Activated CD8-positive, alpha-beta memory T cell treated with anti-CD3 and anti-CD28 coated beads, Interleukin-2, amount 10 ng/mL, durations not matched to agents 7 days and 5 days (primary cell): ENCODE measurements at places on chromosomes 11 and 22.

GRCh38 chr11:103676413-103676812, 360.0 kb upstream of the DDI1 start:
- no peak for DNase-seq
- no peaks in the 10 kb centered on the region for H3K36me3 ChIP-seq
- H3K4me1 ChIP-seq = no peaks in the 10 kb centered on the region
- H3K4me3 ChIP-seq = no peak overlapping the region

- H3K4me1 ChIP-seq = no peaks in the 10 kb centered on the region
- no peak overlapping the region for H3K27ac ChIP-seq
- H3K36me3 ChIP-seq = no peaks in the 10 kb centered on the region
- no peak overlapping the region for H3K4me3 ChIP-seq
Observed at GRCh38 chr22:50715776-50716175, 22.2 kb upstream of the ACR start.

DNA sequence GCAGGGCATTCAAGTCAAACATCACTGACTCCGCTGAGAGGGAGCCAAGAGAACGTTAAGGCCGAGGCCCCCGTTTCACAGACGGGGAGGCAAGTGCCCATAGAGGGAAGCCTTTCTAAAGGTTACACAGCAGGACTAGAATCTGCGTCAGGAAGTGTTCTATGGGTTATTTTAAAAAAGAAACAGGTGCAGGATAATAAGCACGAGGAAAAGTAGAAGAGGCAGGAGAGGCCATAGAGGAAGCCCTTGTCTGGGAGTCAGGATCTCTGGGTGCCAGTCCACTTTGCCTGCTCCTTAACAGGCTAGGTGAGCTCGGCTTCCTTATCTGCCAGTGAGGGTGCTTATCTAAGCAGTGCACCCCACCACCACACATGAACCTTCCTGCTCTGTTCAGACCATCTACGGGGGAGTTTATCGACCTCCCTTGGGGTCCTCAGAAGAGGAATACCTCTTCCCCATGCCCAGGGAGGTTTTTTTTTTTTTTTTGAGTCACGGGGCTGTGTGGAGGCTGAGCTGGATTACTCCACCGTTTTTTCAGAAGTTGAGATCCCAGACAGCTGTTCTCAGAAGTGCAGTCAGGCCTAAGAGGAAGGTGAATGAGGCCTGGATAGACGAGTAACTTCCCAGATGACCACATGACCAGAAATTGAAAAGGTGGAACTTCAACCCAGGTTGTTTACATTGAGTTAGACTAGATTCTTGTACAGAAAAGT, 1.2 kb upstream of the FCHSD2 start:
- H3K36me3 ChIP-seq = peaks cover 17% of the 10 kb centered on the region

GRCh38 chr11:118914987-118915386, 10.7 kb downstream of the BCL9L start:
- H3K27ac ChIP-seq = peak overlapping the region; percentile 93
- peaks cover 88% of the 10 kb centered on the region for H3K4me1 ChIP-seq
- H3K4me3 ChIP-seq = peak overlapping the region; percentile 47
- H3K36me3 ChIP-seq = no peaks in the 10 kb centered on the region
- no peaks in the 10 kb centered on the region for H3K27me3 ChIP-seq
- no peak for DNase-seq

- H3K4me3 ChIP-seq = no peak overlapping the region
- no peak overlapping the region for H3K27ac ChIP-seq
- peaks cover 20% of the 10 kb centered on the region for H3K4me1 ChIP-seq
Observed at GRCh38 chr22:28406246-28406645, 273.4 kb downstream of the TTC28 start.

DNA sequence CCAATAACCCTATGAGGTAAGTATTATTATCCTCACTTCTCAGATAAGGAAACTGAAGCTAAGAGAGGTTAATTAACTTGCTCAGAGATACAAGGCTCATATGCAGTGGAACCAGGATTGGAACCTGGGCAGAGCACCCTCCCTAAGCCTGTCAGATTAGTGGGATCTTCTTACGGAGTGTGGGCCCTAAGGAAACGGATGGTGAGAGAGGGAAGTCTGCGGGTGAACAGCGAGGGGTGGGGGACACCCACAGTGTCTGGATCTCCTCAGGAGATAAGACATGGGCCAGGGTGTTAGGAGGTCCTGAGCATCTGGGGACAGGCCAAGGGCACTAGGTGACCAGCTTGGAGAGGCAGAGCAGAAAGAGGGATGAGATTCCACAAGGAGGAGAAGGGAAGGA, 376.0 kb downstream of the CADM1 start:
- H3K4me3 ChIP-seq = no peak overlapping the region
- H3K4me1 ChIP-seq = no peaks in the 10 kb centered on the region
- no peaks in the 10 kb centered on the region for H3K36me3 ChIP-seq
- no peak for DNase-seq

- H3K27ac ChIP-seq = peak overlapping the region; percentile 78
- H3K36me3 ChIP-seq = peaks cover 15% of the 10 kb centered on the region
- peak overlapping the region; percentile 81 for H3K4me3 ChIP-seq
- DNase-seq = no peak
- H3K4me1 ChIP-seq = peaks cover 47% of the 10 kb centered on the region
Observed at GRCh38 chr22:25563761-25564319, 635 bp upstream of the GRK3 start.

DNA sequence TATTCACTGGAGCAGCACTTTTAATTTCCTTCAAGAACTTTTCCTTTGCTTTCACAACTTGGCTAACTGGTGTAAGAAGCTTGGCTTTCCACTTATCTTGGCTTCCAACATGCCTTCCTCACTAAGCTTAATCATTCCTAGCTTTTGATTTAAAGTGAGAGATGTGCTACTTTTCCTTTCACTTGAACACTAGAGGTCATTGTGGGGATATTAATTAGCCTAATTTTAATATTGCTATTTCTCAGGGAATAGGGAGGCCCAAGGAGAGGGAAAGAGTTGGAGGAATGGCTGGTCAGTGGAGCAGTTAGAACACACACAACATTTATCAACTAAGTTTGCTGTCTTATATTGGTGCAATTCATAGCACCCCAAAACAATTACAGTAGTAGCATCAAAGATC, 24.6 kb upstream of the CCDC90B start:
- peaks cover 10% of the 10 kb centered on the region for H3K27me3 ChIP-seq
- no peak overlapping the region for H3K4me3 ChIP-seq
- no peak for DNase-seq
- no peaks in the 10 kb centered on the region for H3K4me1 ChIP-seq

DNA sequence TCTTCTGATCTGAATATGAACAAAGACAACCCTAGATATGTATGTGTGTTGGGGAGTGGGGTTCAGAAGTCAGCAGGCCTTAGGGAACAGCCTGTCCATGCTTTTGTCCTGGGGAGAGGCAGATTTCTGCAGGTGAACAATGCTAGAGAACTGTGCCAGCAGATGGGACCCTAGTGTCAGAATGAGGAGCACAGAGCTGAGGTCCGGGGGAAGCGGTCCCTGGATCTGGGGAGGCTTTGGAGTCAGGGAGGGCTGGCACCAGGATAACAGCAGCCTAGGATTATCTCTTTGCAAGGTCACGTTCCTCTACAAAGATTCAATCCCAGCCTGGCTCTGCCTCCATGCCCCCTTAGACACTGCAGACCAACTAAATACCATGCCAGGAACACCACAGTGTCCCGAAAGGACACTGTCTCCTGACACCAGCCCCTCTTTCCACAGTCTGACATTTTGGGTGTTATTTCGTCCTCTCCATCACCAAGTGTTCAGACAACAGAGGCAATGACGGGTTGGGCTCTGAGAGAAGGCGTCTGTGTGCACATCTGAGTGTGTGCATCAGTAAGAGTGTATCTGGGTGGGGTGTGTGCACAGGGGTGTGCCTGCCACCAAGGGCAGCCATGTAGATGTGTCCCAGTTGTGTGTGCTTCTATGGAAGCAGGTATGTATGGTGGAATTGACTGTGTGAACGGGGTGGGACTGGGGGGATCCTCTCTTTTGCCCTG, 43.5 kb downstream of the EIF3F start:
- H3K4me3 ChIP-seq = no peak overlapping the region
- peaks cover 8% of the 10 kb centered on the region for H3K27me3 ChIP-seq
- no peak overlapping the region for H3K27ac ChIP-seq
- peak; percentile 22 for DNase-seq
- peaks cover 6% of the 10 kb centered on the region for H3K4me1 ChIP-seq

DNA sequence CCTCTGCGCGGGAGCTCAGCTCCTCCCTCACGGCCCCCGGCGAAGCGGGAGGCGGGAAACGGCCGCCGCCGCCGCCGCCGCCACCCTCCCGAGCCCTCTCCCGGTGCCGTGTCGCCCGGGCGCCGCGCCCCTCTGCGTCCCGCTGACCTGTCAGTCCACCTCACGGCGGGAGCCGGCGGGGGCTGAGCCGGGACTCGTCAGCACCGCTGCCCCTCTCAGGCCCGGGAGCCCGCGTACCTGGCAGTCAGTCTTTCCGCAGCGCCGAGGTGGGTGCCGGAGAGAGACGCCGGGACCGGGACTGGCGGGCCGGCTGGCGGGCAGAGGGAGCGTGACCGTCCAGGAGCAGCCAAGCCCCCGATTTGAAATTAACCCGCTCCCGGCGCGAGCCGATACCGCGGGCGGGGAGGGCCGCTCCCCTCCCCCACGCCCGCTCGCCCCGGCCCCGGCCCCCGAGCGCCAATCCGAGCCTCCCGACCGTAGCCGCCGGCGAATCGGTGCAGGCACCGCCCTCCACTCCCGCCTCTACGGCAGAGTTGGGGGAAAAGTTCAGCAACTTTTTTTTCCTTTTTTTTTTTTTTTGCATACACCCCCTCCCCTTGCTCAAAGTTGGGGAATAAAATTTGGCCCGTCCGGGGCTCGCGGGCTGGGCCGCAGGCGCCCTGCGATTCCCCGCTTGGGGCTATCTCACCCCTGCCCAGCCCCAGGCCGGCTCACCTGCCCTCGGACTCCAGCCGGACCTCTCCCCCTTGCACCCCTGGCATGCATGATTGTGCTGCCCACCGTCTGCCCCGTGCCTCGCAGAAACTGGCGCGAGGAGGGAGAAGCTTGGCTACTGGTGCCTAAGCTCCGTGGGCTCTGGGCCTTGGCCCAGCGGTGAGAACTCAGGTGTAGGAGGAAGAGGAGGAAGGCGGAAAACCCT, 774 bp upstream of the E2F8 start:
- H3K27me3 ChIP-seq = peaks cover 23% of the 10 kb centered on the region
- DNase-seq = peak; percentile 78
- H3K4me3 ChIP-seq = peak overlapping the region; percentile 93

- no peaks in the 10 kb centered on the region for H3K36me3 ChIP-seq
- no peaks in the 10 kb centered on the region for H3K4me1 ChIP-seq
- no peaks in the 10 kb centered on the region for H3K27me3 ChIP-seq
- H3K4me3 ChIP-seq = no peak overlapping the region
Observed at GRCh38 chr11:4863876-4864275, 14.9 kb upstream of the OR51S1 start.

DNA sequence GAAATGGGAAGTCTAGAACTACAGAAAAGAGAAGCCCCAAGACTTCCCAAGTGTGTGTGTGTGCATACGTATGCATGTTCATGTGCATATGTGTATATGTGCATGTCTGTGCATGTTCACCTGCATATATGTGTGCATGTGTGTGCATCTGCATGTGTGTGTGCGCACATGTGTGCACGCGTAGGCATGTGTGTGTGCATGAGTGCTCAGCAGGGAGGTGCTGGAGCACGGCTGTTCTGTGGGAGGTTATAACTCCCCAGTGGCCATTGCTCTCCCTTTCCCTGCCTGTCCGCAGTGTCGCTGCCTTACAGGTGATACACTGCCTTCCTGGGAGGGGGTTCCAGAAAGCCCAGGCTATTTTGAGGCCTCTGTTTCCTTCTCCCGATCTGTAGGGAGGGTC, 29.8 kb downstream of the B3GAT1 start:
- no peak overlapping the region for H3K27ac ChIP-seq
- peaks cover 4% of the 10 kb centered on the region for H3K27me3 ChIP-seq
- H3K4me3 ChIP-seq = no peak overlapping the region
- H3K4me1 ChIP-seq = peaks cover 15% of the 10 kb centered on the region
- H3K36me3 ChIP-seq = no peaks in the 10 kb centered on the region
- no peak for DNase-seq

DNA sequence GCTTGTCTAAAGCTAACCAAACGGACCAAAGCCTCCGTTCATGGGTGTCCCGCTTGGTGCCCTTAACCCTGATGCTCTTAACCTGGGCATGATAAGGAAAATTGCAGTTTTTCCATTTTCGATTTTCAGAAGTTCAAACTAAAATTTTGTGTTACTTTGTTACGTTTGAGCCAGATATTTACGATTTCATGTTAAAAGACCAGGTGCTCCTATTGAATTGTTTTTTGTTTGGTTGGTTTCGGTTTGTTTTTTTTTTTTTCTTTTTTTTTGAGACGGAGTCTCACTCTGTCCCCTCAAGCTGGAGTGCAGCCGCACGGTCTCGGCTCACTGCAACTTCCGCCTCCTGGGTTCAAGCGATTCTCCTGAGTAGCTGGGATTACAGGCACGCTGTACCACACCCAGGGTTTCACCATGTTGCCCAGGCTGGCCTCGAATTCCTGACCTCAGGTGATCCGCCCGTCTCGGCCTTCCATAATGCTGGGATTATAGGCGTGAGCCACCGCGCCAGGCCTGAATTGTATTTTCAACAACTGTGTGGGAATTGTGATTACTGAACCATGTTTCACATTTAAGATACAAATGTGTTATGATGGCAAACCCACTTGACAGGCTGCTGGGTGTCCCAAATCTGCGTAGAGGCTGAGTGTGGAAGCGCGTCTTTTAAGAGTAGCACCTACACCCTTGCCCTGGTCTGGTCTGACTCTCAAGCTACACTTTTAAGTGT, 864 bp upstream of the USP28 start:
- H3K4me3 ChIP-seq = peak overlapping the region; percentile 88
- peak overlapping the region; percentile 93 for H3K27ac ChIP-seq
- no peaks in the 10 kb centered on the region for H3K27me3 ChIP-seq
- H3K4me1 ChIP-seq = peaks cover 45% of the 10 kb centered on the region
- no peak for DNase-seq
- peaks cover 23% of the 10 kb centered on the region for H3K36me3 ChIP-seq

- no peak overlapping the region for H3K4me3 ChIP-seq
- H3K36me3 ChIP-seq = peaks cover 51% of the 10 kb centered on the region
- DNase-seq = peak; percentile 50
- H3K27me3 ChIP-seq = no peaks in the 10 kb centered on the region
- H3K27ac ChIP-seq = no peak overlapping the region
Observed at GRCh38 chr22:46183733-46184132, 33.4 kb downstream of the PPARA start.

DNA sequence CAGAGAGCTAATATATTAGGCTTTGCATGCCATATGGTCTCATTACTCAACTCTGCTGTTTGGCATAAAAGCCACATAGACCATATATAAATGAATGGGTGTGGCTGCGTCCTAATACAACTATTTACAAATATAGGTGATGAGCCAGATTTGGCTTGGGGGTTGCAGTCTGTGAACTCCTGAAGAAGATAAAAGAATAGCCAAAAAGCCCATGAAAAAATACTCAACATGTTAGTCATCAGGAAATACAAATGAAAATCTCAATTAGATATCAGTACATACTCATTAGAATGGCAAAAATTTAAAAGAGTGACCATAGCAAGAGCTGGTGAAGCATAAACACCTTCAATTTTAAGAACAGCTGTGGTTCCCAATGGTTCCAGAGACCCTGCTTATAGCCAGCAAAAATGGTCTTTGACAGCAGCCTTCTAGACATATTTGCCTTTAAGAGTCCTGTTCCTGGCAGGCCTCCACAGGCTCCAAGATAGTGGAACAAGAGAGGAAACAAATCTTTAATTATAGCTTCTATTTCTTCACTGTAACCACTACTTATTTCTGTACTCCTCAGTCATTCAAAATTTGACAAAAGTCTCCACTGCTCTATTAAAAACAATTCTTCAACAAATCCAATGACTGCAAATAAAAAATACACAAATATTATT, 16.1 kb downstream of the C2CD3 start:
- H3K4me3 ChIP-seq = no peak overlapping the region
- H3K36me3 ChIP-seq = peaks cover 26% of the 10 kb centered on the region
- DNase-seq = no peak
- H3K4me1 ChIP-seq = peaks cover 2% of the 10 kb centered on the region
- H3K27ac ChIP-seq = no peak overlapping the region
